Pulmonary artery endothelial cell (primary cell): ENCODE measurements at places on chromosomes 12 and 14. TPM values are rescaled to one million over a fixed set of nuclear protein-coding genes. Genes with fewer than 3 reads are reported as not detected.

CPNE6 gene
- not detected in 2 replicates for total RNA-seq

GPR162 gene
- 9.0 and 13.5 TPM in 2 replicates for total RNA-seq

NAB2 gene
- 13.6 and 15.4 TPM in 2 replicates for total RNA-seq

COPZ1 gene
- total RNA-seq: 108 and 131 TPM in 2 replicates

BCL11B gene
- 0.07 and 0.14 TPM in 2 replicates for total RNA-seq

GPR137C gene
- 0.79 and 1.6 TPM in 2 replicates for total RNA-seq

SDR9C7 gene
- total RNA-seq: not detected in 2 replicates

WNT1 gene
- total RNA-seq: not detected in 2 replicates

AP1G2 gene
- total RNA-seq: 6.7 and 6.8 TPM in 2 replicates

DCD gene
- not detected in 2 replicates for total RNA-seq

INSM2 gene
- total RNA-seq: not detected in 2 replicates

SENP1 gene
- total RNA-seq: 12.6 and 14.0 TPM in 2 replicates

OVCH1 gene
- total RNA-seq: 0.21 TPM in 1 of 2 replicates, not detected in the other

MEG3 gene
- total RNA-seq: 0.86 and 1.5 TPM in 2 replicates

IL26 gene
- not detected in 2 replicates for total RNA-seq

HOXC13 gene
- not detected in 2 replicates for total RNA-seq

C14orf132 gene
- total RNA-seq: 1.3 and 2.6 TPM in 2 replicates
